ENCODE measurements at places on chromosomes 11 and 22. TPM values are rescaled to one million over a fixed set of nuclear protein-coding genes. Genes with fewer than 3 reads are reported as not detected.

DNA sequence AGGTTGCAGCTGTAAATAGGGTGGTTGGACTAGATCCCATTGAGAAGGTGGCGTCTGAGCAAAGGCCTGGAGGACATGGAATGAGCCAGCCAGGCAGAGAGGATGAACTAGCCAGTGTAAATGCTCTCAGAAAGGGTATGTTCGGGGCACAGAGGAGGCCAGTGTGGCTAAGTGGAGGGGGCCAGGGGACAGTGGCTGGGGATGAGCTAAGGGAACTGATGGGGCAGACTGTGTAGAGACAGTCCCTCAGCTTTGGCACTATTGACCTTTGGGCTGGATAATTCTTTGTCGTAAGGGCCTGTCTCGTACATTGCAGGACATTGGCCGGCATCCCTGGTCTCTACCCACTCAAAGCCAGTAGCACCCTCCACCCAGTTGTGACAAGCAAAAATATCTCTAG is 43.7 kb upstream of the ISX start:
- DNase-seq: no peak

- no peak for DNase-seq
Measured at GRCh38 chr11:111785886-111786412, 19.8 kb upstream of the PPP2R1B start.

GRCh38 chr11:76105637-76106036 is 100.7 kb downstream of the WNT11 start:
- DNase-seq: no peak

GRCh38 chr11:123584186-123584585 is 70.2 kb downstream of the SCN3B start:
- DNase-seq: no peak

GRCh38 chr11:64711138-64711955 is 11.7 kb downstream of the NRXN2 start:
- no peak for DNase-seq

GRCh38 chr22:43177479-43177878 is 9.5 kb downstream of the TTLL12 start:
- DNase-seq: no peak

The SCUBE1 gene
- total RNA-seq: not detected

Data from pulmonary artery endothelial cell (primary cell).